ENCODE measurements at places on chromosomes 16 and 17.

- no peak for DNase-seq
Observed at GRCh38 chr17:12727881-12728280, 61.4 kb upstream of the ARHGAP44 start.

- DNase-seq = no peak
Observed at GRCh38 chr17:7993972-7994589, 8.3 kb upstream of the GUCY2D start.

GRCh38 chr16:73321853-73322252 lies 273.9 kb upstream of the ZFHX3 start:
- no peak for DNase-seq

- no peak for DNase-seq
Observed at GRCh38 chr16:15513156-15513555, 78.8 kb downstream of the BMERB1 start.

DNA sequence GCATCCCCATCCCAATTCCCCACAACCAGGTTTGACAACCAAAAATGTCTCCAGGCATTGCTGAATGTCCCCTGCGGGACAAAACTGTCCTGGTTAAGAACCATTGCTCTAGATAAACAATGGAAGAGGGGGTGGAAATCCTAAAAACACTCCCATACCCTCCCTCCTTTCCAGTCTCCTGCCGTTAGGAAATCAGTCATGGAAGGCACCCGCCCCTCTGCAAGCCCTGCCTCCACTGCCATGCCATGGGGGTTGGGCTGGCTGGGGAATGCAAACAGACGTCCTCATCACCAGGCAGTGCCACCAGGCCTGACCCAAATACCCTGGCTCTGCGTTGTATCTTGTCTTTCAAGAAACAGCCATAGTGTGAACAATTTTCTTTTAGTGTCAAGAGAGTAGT lies 57.5 kb downstream of the CYTH1 start:
- no peak for DNase-seq

DNA sequence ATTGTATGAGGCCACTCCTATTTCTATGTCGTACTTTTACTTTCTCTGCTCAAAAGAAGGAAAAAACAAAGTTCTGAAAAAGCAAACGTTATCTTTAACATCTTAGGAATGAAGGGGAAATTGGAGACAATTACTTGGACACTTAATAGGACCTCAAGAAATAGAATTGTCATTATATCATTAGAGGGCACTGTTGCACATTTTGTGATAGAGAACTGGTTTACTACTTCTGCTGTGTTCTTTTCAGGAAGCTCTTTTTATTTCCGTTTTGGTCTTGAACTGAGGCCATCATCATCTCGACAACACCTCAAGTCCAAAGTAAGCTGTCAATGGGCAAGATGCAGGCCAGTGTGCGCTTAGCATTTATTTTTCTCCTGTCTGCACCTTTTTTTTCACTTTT lies 14.6 kb downstream of the COG4 start:
- no peak for DNase-seq
